Stimulated activated CD8-positive, alpha-beta memory T cell treated with anti-CD3 and anti-CD28 coated beads, Interleukin-15, amount 100 ng/mL, for 48 hours (primary cell): ENCODE measurements at places on chromosomes 2 and 18.

DNA sequence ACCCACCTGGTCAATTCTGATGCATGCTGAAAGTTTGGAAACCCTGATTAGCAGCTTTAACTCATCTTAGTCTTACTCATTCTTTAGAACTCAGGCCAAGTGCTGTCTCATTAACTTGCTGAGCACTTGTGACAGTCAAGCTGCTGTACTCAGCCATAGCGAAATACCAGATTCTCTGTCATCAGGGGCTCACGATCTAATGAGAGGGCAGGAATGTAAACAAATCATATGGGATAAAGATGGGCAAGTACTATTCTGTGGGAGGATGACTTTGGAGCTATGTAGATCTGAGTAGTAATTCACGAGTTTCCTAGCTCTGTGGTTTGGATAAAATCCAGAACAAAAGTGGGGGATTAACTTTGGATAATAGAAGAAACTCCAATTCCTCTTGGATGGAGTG lies 376.6 kb downstream of the HRH4 start:
- DNase-seq = no peak

DNA sequence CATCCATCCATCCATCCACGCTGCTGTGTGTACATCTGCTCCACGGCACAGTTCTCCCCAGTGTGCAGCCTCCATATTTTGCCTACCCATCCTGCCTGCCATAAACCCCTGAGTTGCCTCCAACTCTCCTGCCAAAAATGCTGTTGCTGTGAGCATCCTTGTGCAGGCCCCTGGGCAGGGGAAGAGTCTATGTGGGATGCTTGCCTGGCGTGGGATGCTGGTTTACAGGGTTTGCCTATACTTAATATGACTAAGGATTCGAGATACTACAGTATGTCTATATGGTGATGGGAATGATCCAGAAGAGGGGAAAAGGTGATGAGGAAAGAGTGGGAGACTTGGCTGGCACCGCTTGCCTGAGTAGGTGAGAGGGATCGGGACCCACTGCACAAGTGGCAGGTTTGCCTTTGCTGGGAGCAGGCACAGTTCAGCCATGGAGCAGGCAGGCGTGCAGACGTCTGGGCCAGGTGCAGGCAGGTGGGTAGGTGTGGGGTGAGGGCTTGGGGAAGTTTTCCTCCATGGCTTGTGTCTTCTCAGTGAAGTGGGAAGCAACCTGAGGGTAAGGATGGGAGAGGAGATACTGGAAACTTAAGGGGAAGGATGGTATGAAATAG lies 30.2 kb upstream of the FAHD2A start:
- DNase-seq = no peak

DNA sequence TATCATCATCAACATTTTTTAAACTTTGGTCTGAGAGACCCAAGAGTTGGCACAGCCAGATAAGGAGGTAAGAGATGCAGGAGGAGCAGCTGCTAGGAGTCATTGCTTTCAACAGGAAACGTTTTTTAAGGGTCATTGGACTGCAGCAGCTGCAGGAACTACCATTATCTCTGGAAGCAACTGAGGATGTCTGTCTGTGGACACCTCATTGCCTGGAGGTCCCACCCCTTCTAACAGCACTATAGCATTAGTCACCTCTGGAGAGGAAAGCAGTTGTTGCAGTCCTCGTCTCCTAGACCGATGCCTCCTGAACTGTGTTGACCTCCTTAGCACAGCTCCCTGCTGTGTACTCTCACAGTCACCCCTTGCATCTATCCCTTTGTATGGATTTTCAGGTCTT lies 21.5 kb upstream of the FSHR start:
- no peak for DNase-seq

DNA sequence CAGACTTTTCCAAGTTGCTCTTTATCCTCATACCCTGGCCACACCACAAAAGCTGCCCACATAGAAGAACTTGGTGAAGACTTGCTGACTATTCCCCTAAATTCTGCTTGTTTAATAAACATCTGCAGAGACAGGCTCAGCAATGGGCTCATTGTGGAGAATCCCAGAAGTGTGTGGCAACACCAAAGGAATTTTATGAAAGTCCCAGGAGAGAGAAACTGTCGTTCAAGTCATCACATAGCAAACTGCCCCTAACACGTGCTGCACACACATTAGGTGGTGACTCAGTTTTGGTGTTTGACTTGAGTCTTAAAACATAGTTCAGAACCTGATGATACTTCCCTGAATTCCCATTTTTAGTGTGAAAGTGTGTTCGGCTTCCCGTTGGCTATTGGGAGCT lies 38.6 kb downstream of the CYP1B1 start:
- no peak for DNase-seq

- DNase-seq = no peak
These were observed 100.4 kb downstream of the EIPR1 start for GRCh38 chr2:3277050-3277747.

DNA sequence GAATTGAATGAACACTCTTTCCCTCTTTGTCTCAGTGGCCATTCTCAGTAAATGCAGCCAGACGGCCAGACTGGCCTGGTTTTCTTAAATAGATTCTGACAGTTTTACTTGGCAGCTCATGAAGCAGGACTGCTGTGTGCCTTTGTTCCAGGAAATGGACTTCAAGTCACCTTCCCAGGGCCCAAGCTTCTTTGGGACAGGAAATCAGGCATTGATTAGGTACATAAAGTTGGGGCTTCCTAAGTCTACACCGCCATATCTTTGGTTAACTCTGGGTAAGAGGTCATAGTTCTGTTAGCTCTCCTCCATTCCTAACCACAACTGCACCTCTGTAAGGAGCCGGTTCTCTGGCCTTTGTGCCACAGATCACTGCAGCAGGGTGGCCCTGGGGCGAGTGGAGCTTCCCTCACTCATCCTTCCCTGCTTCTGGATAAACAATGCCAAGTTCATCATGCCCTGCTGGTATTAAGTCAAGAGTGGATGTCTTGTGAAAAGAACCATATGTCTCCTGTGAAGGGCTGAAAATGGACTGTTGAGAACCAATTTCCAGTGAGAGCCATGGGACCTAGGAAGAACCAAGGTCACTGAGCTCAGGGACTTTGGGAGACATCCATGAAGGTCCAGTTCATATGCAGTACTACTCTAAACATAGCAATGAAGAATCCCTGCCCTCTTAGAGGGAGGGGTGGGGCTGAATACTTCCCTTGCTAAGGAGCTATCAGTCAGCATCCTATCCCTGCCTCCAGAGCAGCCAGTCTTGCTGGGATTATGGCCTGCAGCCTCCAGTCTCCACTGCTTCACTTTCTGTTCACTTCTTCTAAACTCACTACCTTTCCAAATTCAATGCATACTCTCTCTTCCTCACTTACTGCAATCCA lies 122.6 kb upstream of the XPO1 start:
- DNase-seq = no peak

GRCh38 chr2:238100049-238100820 lies at the start of gene ESPNL:
TSS of gene ESPNL (plus strand) at chr2:238100340. CDS start at chr2:238100420, 80 bp downstream.
- no peak for DNase-seq

- DNase-seq = no peak
These were observed 82.8 kb upstream of the SEC11C start for GRCh38 chr18:59056706-59057492.

GRCh38 chr2:146031158-146031557 lies 1511.2 kb upstream of the ZEB2 start:
- no peak for DNase-seq

DNA sequence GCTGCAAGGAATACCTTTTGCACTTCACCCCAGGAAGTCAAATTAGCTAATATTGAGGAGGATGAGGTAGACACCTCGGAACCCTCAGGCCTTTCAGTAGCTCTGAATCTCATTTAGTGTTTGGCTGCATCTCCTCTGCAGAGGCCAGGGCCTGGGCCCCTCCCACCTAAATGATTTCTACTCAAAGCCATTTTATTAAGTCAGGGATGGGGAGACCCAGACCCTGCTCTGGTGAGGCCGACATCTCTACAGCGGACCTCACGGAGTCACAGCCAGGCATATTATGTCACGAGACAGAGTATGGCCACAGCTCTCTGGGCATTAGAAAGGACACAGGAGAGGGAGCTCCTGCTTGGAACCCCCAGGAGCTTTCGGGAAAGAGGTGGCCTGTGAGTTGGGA lies 305.5 kb downstream of the ALK start:
- no peak for DNase-seq

GRCh38 chr18:47821314-47821713 lies 109.1 kb downstream of the SMAD2 start:
- DNase-seq = no peak
